ENCODE measurements at places on chromosomes 2 and 18.

GRCh38 chr18:36152781-36153180, 23.1 kb downstream of the ELP2 start:
- DNase-seq: no peak

DNA sequence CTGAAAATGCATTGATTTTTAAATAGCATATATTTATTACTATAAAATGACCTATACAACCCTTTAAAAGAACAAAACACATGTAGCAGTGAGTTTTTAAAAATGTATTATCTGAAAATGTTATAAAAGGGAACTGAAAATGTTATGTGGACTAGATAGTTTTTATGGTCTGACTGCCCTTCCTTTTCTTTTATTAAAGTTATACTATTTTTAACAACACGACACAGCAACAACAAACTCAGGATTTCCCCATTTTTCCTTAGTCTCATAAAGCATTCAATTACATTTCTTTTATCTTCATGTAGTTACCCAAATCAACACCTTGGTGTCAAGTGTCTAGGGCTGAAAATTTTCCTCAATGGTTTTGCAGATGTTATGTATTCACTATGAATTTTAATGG, 132.8 kb upstream of the TMEFF2 start:
- DNase-seq: no peak

- no peak for DNase-seq
These were observed 113.7 kb upstream of the ZFP36L2 start for GRCh38 chr2:43340066-43340465.

DNA sequence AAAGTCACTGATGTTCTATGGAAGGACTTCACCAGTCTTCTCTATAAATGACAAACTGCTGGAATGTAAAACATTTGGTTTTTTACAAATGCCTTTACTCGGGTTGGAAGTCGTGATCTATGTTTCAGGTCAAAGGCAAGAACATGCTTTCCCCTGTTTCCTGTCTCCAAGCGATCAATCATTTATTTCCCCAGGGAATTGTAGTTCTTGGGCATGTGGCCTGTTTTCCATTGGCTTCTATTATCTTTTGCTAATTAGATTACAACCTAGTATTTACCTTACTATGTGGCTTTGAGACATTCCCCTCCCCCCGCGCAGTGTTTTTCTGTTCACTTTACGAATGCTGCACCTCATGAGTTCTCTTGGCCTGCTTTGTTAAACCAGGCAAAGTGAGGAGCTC, 684.2 kb downstream of the EPHA4 start:
- no peak for DNase-seq

GRCh38 chr2:15334644-15335326, 226.3 kb downstream of the NBAS start:
- no peak for DNase-seq

- no peak for DNase-seq
These were observed 8.6 kb downstream of the DOCK10 start for GRCh38 chr2:225033440-225034318.

DNA sequence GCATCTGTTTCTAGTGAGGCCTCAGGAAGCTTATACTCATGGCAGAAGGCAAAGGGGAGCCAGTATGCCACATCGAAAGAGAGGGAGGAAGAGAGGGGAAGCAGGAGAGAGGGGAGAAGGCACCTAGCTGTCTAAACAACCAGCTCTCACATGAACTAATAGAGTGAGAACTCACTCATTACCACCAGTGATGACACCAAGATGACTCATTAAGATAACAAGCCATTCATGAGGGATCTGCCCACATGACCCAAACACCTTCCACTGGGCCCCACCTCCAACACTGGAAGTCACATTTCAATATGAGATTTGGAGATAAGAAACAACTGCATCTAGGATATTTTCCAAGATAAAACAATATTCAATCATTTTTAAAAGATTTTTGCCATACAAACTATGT, 753.9 kb upstream of the ZEB2 start:
- DNase-seq: no peak

DNA sequence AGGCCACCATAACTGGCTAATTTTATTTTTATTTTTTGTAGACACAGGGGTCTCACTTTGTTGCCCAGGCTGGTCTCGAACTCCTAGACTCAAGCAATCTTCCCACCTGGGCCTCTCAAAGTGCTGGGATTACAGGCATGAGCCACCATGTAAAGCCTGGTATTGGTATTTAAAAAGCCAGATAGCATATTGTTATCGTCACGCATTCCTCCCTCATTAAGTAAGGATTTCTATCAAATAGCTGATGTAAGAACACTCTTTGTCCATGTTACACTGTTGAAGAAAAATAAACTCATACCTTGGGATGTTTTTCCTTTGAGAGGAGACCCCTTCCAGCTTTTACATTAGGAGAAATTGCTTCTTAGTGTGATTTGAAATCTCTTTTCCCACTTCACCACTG, 39.2 kb upstream of the DARS1 start:
- no peak for DNase-seq

DNA sequence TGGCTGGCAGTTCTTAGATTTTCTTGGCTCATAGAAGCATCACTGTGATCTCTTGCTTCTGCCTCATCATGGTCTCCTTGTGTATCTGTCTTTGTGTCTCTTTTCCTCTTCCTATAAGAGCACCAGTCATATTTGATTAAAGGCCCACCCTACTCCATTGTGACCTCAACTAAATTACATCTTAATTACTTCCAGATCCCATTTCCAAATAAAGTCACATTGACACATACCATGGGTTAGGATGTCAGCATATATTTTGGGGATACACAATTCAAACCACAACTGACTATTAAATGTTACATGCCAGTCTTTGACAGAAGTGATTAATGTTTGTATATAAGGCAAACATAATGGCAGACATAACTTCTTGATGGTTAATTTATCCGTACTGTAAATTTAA, 27.3 kb upstream of the TMX3 start:
- no peak for DNase-seq

GRCh38 chr2:64823794-64824193, 165.4 kb upstream of the SLC1A4 start:
- no peak for DNase-seq

GRCh38 chr2:64650722-64651338, 2.9 kb downstream of the SERTAD2 start:
- DNase-seq: peak; percentile 83

All from left lobe of liver (tissue), 2 donors.